Substantia nigra (tissue), 51 donors: ENCODE measurements at places on chromosomes 4 and X.

GRCh38 chr4:7703688-7704087 is 236.0 kb downstream of the AFAP1 start:
- DNase-seq, result no peak

DNA sequence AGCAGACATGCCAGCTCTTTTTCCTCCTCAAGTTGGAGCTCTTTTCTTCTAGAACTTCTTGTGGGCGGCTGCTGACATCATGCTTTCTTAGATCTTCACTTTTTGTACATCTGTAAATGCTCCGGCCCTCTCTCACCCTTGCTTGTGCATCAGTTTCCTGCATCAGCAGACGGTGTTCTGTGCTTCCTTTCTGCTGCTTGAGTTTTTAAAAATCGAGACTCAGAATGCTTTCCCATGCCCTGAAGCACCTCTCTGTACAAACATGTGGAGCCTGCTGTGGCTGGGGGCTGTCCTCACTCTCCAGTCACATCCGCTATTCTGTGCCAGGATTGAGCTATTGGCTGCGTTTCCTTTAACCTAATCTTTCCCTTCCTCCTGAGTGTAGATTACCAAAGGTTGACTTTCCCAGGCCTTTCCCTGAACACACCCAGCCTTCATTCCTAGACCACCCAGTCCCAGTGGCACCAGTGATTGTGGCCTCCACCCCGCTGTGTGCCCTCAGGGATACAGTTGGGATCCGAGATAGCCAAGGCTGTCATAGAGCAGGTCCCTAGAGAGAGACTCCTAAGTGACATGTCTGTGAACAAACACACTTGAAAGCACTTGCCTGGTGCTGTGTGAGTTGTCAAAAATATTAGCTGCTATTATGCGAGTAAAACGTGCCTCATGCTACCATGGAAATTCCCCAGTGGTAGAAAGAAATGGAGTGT is 41.9 kb downstream of the TNIP2 start:
- no peak for DNase-seq

DNA sequence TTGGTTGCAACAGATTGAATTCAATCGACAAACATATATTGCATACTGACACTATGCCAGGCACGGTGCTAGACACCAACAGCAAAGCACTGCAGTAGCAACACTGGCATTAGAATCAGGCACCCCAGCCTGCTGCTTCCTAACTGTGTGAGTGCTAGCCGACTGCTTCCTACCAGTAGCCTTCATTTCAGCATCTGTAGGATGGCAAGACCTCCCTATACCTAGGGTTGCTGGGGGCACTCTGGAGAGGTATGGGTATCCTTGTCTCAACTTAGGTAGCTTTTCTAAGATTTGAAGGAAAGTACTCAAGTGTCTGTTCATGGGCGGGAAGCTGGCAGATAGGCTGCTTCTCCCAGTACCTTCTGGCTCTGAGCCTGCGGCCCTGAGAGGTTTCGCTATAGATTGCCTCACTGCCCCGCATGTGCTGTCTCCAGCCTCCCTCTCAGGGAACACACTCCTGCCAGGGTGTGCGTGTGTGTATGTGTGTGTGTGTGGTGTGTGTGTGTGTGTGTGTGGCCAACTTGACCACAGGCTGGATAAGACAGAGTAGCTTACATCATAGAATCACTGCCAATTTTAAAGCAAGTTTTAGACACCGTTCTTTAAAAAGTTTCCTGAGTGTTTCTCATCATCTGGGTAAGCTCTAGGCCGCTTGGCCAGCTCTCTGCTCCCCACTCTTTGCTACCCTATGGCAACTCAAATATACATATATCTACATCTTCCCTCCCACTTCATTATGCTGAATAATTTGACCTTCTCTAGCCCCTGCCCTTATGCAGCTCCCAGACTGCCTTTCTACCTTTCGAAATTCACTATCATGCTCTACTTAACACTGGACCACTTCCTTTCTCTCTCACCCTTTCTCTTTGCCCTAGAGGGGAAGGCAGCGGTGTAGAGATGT is 97.0 kb upstream of the PJA1 start:
- DNase-seq, result no peak

DNA sequence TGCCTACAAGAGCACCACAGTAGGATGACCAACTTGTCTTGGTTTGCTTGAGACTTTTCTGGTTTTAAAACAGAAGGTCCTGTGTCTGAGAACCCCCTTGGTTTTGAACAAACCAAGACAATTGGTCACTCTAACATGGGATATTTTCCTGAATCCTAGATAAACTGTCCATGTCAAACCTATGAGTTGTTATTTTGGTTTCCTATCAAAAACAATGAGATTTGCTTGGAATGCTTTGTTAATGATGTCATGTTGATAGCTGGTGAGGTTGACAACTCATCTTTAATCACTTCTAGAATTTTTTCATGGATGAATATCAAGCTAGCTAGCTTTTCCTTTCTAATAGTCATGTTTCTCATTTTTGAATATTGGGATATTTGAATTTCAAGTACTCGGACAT is 518.3 kb upstream of the ARX start:
- DNase-seq, result no peak

DNA sequence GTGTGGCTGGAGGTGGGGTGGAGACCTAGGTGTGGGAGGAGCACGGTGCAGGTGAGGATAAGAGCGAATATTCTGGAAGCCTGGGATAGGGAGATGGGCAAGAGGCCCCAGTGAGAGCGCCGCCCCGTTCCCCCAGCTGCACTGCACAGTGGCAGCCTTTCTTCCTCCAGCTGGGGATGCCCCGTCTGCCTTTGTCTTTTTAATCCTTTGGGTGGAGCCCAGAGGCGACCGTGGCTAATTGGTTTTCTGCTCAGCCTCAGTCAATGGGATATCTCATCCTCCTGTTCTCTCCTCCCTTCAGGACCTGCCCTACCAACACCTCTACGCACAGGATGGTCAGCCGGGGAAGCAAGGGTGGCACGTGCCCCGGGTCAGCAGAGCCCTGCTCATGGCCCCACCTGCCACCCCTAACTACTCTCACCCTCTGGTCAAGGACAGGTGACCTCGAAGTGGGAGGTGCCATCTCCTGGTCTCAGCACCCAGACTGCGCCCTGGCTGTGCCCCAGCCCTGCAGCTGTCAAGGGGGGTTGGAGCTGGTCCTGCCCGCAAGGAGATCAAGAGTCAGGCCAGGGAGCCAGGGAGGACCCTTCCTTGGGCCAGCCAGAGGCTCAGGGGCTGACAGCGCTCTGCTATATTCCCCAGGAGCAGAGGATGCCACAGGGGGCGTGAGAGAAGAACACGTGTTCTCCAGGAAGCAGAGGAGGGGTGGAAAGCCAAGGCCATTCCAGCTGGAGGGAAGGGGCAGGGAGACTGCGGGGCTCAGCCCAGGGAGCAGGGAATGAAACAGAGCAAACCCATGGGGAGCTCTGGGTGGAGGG is 64.0 kb downstream of the ADRA2C start:
- DNase-seq, result no peak

- DNase-seq, result no peak
These were observed 50.7 kb downstream of the FHL1 start for GRCh38 chrX:136198010-136198409.

- DNase-seq, result no peak
These were observed 14.5 kb downstream of the SHISA3 start for GRCh38 chr4:42411803-42412202.

GRCh38 chr4:40255393-40256281 is 58.8 kb downstream of the RHOH start:
- DNase-seq, result no peak

DNA sequence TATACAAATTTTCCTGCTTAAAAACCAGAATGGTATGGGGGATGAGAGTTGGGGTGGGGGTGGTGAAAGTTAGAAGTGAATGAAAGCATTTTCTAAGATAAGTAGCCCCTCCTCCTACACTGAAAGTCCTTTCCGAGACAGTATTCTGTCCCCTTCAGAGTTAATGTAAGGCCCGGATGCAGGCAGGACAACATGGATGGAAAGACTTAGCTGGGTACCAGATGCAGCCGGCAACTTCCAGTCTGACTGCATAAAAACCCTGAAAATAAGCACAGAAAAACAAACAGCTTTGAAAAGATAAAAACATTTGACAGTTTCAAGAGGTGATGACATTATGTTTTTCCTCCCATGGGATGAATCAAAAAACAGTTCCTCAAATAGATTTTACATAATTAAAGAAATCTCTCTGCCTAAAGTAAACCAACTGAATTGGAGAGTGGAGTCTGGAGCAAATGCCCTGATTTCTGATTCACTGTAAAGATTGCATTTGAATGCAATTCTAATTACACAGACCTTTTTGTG is 196.3 kb downstream of the GPAT3 start:
- no peak for DNase-seq

DNA sequence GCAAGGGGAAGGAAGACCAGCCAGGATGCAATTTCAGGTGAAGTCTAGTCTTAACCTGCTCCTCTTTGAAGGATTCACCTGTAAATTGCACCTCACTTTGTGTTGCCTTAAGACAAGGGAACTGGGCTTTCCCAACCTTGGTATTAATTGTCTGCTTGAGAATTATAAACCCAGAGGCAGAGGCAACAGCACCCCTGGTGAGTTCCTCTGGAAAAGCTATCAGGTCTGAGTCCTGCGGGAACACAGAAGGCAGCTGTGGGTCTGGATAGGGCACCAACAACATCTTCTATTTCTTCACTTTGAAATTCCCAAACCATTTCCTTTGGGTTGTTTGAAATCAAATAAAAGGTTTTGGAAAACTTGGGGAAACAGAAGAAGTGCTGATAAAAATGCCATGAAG is 109.2 kb upstream of the NPY2R start:
- no peak for DNase-seq

- no peak for DNase-seq
These were observed 190.4 kb downstream of the ARAP2 start for GRCh38 chr4:36053930-36054329.

GRCh38 chr4:128309585-128309984 is 22.0 kb upstream of the PGRMC2 start:
- no peak for DNase-seq

- no peak for DNase-seq
These were observed 434.8 kb upstream of the IGFBP7 start for GRCh38 chr4:57544811-57545654.

DNA sequence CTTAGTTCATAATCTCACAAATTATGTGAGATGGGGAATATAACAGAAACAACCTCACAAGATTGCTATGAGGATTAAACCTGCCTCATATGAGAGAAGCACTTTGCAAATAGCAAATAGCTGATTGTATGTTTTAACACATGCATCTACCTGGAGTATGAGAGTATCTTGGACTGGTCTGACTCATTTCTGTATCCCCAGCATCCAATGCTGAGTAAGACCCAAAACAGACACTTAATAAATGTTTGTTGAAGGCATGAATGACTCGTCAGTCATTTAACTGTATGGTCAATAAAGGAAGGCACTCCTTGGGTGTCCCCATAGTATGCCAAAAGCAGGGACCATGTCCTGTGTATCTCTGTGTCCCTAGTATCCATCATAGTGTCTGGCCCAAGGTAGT is 350.9 kb upstream of the F9 start:
- DNase-seq, result no peak

DNA sequence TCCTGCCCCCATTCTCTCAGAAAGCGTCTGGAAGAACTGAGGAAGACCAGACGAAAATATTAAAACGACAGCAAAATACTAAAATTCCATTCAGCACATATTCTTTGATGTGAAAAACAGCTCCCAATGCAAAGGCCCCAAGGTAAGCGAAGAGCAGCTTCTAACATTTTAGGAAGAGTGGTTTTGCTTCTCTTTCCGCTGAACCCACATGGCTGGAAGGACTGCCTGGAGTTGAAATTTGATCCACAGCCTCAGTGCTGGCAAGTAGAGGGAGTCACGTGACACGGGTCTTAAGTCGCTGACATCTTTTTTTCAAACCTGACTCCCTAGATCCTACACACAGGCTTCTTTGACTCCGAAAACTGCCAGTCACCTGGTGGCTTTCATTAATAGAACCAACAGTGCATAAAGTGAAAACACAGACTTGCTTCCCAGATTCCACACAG is at the start of gene FAM13A:
Gene FAM13A (minus strand): TSS at position 233 of the 446 bp plus-strand sequence. CDS start 221 bp downstream, at position 12.
- peak; percentile 46 for DNase-seq

DNA sequence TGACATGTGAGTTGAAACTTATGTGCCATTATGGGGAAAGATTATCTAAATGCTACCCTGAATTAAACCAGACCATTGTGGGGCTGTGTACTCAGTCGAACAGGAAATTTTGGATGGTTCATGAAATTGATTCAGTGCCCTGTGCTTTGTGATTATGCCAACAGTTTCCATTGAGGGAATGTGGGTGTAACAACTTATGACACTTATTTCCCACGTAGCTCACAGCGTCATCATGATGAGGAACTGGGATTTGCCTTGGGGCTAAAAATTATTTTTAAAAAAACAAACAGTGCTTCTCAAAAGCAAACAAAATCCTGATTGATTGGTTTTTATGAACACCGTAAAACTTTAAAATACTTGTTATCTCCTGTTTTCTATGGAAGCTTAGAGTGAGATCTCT is 8.3 kb upstream of the CLTRN start:
- DNase-seq, result no peak

DNA sequence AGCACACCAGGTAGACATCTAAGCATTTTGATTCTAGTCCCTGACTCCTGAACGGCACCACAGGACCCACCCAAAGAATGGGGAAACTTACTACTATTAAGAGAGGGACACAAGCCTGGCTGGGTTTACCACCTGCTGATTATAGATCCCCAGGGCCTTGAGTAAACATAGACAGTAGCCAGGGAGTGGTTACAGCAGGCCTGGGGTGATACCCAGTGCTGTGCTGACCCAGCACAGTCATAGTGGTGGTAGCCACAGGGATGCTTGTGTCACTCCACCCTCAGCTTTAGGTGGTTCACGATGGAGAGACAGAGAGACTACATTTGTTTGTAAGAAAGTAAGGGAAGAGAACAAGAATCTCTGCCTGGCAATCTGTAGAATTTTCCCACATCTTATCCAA is 11.7 kb downstream of the CYSLTR1 start:
- no peak for DNase-seq

- no peak for DNase-seq
These were observed 156.6 kb upstream of the CTSO start for GRCh38 chr4:156109943-156110900.

GRCh38 chrX:42585842-42586621 is 191.9 kb downstream of the PPP1R2C start:
- DNase-seq, result no peak

DNA sequence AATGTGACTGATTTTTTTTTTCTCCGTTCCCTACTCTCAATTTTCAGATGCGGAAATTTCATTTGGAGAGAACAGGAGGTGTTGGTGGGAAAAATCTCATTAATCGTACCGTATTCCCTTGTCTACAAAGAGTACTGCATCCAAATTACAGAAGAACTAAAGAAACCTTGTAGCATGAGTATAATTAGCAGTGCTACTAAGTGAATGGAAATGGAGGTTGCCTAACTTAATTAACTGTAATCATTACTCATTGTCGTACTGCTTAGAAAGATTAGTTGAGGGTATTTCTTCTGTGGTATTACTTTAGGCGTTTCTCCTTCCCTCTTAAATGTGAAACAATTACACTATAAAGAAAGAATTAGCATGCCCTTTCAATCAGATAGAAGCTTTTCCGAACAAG is 81.7 kb downstream of the DMD start:
- DNase-seq, result no peak

- no peak for DNase-seq
These were observed 359.9 kb upstream of the CNKSR2 start for GRCh38 chrX:21014326-21014725.

GRCh38 chr4:39450618-39451017 is 8.1 kb downstream of the RPL9 start:
- no peak for DNase-seq
